BE2C (cell line): ENCODE measurements at places on chromosomes 12 and 14.

DNA sequence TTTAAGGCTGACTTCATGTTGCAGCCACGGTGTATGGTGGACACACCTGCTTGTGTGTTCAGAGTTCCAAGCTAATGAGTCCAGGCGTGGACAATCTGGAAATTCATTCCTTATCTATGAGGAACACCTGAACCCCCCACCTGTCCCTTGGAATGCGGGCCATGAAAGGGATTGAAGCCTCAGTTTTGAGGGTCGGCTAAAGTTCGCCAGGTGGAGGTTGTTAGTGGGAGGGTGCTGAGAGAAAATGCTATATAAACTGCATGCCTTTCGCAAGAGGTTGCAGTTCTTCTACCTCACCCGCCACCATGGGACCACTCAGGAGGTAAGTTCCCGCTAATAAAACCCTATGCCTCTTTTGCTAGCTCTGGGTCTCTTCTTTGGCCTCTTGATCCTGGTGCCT lies 348.0 kb downstream of the BCL11B start:
- DNase-seq, result no peak

GRCh38 chr12:28036940-28037339 lies 64.4 kb upstream of the PTHLH start:
- no peak for DNase-seq

DNA sequence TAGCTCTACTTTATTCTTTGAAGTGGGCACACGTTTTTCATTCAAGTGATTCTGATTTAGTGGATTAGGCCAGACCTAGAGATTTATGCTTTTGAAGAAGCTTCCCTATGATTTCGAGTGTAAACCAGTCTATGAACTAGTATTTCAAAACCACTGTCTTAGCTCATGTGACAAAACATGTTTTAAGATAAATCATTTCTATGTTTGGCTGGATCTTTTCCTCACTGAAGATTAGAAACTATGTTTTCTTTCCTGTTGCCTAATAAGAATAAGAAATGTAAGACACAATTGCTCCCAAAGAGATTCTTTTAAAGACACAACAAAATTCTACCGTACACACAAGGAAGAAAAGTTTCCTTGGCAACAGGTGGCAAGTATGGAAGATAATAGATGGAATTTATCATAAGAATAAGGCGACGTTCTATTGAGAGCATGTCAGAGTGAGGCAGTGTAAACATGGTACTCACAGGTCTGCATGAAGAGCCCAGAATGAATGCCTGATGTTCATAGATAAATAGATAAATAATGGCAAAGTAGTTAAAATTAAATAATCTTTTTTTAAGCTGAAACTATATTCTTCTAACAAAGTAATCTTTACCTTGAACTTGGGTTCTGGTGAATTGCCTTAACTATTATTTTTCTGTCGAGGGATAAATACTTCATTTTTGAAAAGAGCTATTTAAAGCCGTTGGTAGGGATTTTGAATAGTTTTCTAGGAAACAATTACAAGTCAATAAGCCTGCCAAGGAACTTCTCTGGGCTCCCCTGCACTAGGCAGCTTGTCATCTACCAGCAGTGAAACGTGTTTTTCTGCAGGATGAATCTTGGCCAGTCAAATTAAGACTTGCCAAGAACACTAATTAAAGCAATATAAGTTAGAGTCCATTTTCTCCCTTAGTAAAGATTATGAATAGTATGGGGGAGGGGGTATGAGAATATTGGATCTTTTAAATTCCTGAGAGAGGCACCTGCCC lies 34.1 kb upstream of the C12orf75 start:
- DNase-seq, result no peak

DNA sequence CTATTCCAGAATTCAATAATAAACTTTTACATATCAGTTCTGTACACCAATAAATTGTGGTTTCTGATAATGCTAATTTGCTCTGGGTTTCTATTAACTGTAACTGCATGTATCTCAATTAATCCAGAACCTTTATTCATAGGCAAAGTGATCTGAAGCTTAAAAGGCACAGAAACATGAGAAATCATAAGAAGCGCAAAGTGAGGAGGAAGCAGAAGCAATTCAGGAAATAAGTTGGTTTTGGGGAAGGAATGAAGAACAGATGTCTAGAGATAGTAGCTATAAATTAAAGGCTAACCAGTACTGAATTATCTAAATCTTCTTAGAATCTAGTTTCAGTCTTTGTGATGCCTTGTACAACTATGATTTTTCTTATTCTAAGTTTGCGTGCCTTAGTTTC lies 24.6 kb downstream of the KERA start:
- DNase-seq, result no peak
